ENCODE measurements at places on chromosomes 12 and 14.

- no peak for DNase-seq
Observed at GRCh38 chr14:73136085-73136386, 271 bp upstream of the PSEN1 start.

- no peak for DNase-seq
Observed at GRCh38 chr14:40346275-40346674, 914.0 kb upstream of the FBXO33 start.

GRCh38 chr12:58596381-58596780 lies 323.9 kb downstream of the LRIG3 start:
- DNase-seq, result no peak

GRCh38 chr14:77151918-77152588 lies 10.5 kb upstream of the ZDHHC22 start:
- no peak for DNase-seq

- DNase-seq, result no peak
Observed at GRCh38 chr12:55372521-55372920, 9.7 kb downstream of the OR6C75 start.

- DNase-seq, result no peak
Observed at GRCh38 chr14:68341411-68342212, 451.3 kb downstream of the ZFP36L1 start.

GRCh38 chr14:54489318-54489683 lies 521 bp upstream of the GMFB start:
- no peak for DNase-seq

DNA sequence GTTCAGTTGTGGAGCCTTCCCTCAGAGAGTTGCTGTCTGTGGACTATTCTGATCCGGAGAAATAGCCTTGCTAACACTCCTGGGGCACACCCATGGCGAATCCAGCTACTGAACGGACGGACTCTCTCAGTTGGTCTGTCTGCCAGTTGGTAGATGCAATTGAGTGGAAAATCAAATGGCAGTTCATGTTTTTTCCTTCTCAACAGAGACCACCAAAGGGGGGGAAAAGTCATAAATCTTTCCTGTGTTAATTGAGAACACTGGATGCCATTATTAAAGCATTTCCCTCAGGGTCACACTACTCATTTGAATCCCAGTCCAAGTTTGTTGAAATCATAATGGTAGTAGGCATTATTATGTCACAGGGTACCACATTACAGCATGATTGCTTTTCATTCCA lies 354.3 kb upstream of the FAR2 start:
- no peak for DNase-seq

DNA sequence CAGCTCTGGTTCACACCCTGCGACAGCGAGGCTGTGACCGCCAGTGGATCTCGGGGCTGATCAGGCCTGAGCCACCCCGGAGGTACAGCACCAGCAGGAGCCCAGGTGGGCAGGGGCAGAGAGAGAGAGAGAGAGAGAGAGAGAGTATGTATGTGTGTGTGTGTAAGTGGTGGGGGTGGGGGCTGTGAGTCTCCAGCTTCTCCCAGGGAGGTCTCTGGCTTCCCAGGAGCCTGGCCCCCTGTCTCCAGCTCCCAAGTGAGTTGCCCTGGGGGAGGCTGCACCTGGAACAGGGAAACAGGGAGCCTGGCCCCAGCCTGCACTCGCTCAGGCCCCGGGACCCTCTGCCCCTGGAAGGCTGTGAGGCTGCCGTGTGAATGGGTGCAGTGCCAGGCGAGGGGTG lies 2.0 kb downstream of the C14orf180 start:
- no peak for DNase-seq

DNA sequence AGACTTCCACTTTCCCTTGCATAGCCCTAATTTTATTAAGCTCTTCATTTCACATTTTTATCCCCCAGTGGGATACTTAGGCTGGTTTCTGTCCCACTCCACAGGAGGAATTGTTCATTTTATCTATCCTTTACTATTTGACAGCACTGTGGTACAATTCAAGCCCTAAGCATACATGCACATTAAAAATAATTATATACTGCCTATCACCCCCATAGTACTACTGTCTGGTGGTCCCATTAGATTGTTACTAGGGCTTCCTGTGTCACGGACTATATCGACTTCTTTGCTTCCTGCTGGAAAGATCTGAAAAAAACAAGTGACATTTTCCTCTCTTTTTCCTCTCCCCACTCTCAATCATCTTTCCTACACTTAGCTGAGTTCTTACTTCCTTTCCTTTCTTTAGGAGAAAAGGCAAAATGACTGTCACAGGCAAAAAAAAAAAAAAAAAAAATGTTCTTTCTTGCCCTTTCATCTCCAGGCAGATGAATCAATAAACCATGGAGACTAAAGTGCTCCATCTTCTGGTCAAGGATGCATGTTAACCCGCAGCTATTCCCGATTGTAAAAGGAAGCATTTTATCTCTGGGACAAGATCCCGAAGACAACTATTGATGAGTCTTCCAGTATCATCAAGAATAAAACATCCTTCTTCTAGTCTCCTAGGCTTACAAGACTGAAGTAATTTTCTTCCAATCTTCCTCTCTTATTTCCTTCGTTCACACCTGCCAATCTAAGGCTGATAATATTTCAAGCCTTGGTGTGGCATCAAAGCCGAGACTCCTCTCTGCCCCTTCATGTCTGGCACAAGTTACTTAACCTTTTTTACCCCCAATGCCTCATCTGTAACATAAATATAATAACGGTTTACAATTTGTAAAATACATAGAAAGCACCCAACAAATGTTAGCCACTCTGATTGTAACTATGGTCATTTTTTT lies 94.4 kb upstream of the PLEKHG7 start:
- peak; percentile 63 for DNase-seq

DNA sequence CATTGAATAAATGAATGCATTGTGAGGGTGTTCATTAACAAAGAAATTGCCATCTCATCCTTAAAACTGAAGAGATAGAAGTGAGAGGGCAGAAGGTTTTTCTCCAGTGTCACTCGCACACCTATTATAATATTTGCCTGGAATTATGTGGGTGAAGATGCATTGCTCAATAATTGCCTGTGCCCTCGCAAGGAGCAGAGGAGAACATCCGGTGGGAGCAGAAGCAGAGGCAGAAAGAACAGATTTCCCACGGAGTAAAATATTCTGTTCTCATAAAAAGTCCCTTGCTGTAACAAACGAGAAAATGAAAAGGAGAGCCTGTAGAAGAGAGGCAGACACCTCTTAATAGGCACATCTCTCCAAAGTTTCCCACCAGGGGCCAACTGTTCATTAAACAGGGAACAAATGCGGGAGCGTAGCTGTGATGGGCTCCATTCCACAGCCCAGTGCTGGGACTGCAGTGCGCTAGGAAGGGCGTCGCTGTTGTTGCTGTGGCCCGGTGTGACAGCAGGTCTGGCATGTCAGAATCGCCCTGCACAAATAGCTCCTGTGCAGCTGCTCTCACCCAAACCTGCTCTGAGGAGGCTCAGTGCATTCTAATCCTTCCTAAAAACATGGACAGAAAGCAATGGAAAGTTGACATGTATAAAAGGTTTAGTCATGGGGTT lies 359.8 kb downstream of the APAF1 start:
- no peak for DNase-seq

DNA sequence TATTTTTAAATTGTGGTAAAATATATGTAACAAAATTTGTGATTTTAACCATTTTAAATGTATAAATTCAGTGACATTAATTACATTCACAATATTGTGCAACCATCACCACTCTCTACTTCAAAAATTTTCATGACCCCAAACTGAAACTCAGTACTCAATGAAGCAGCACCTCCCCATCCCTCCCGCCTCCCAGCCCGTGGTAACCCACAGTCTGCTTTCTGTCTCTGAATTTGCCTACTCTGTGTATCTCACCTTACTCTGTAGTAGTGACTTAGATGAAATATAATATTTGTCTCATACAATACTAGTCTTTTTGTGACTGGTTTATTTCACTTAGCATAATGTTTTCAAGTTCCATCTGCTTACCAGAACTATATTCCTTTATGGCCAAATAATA lies 36.2 kb downstream of the EML1 start:
- DNase-seq, result no peak

DNA sequence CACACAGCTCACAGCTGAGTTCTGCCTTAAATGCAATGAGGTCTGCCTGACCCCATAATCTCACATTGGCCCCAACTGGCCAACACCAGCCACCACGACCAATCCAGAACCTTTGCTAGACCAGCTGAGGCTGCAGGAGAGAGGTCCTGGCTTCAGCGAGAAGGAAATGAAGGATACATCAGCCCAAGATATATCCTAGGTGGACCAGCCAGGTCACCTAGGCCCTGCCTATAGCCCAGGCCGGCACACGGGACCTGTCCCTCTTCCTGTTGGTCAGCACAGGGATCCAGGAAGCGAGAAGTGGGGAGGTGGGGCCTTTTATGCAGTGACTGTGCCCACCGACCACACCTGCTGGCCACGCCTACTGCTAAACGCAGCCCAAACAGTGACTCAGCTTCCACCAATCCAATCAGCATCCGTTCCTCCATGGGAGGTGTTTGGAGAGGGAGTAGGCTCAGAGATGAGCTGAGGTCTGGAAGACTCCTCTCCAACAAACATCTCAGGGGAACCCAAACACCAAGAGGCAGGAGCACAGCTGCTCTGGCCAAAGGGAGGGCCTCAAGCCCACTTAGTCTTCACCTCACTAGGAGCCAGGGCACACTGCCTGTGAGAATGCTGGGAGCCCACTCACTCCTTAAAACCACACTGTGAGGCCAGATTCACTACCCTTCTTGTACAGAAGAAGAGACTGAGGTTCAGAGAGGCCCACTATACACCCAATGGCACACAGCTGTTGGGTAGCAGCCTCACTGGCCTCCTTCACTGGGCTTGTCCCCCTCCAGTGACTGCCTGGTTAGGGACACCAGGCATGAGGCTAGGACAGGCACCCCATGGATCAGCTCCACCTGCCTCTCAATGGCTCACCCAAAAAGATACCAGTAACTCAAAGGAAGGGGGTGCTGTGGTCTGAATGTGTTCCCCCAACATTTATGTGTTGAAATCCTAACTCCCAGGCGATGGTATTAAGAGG lies 51.3 kb upstream of the PPP2R5C start:
- no peak for DNase-seq

DNA sequence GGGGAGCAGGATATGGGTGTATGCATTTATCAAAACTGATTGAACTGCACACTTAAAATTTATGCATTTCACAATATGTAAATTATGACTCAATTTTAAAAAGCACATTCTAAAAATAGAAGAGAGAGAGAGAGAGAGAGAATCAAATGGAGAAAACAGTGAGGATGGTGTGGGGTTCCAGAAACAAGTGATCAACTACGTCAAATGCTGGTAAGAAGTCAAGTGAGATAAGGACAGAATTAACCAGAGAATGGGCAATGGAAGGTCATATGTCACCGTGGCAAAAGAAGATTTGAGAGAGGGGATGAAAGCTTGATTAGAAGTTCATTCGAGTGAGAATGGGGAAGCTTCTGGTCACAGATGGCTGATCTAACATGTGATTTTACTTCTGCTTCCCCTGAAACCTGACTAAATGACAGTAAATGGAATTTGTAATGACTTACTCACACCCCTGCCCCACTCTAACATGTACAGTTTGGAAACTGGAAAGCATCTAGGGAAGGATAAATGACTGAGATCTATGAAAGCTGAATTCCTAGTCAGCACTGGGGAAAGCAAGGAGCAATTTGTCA lies 276.5 kb upstream of the AMIGO2 start:
- no peak for DNase-seq

DNA sequence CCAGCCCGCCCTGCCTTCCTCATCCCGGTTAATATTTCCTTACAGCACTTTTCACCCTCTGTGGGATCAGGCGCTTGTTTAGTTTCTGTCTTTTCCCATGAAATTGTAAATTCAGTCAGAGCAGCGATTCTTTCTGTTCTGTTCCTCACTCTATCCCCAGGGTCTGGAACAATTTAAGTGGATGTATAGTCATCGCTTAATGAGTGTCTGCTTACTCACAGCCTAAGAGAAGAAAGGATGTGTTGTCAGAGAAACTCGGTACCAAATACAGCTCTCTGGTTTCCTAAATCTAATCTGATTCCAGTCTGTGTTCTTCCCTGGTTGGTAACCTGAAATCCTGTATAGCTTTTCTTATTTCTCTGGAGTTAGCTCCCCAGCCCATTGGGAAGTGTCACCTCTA lies 44.9 kb downstream of the FOS start:
- no peak for DNase-seq

- DNase-seq, result no peak
Observed at GRCh38 chr12:105400227-105400626, 69.7 kb downstream of the C12orf75 start.

DNA sequence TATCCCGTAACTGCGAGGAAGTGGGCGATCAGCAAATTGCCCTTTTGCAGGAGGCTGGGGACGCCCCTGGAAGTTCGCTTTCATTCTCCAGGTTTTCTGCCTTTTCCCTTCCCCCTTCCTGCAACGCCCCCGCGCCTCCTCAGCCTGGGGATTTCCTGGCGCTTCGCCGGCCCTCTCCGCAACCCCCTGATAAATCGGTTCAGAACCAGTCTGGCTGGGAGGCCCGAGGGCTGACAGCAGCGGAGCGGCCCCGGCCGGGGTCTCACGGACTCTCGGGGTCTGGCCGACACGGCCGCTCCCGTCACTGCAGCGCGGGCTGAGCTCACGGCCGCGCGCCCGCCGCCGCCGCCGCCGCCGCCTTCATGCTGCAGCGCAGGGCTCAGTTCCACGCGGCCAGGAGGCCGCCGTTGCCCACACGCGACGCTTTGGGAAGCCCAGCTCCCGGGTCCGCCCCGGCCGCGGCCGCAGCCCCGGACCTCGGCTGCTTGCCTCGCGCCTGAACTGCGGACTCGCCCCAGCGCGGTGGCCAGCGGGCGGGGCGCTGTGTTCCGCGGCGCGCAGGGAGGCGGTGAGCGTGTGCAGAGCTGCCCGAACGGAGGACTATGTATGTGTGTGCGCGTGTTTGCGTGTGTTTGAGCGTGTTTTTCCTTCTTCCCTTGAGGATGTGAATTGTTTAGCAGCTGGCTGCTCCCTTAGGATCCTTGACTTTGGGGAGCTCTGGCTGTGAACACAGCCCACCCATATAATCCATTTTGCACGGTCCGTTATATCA lies at the start of gene LRFN5:
Gene LRFN5, plus strand, starts transcription at position 345 of the 772 bp plus-strand sequence.
- no peak for DNase-seq

GRCh38 chr12:124053851-124054250 lies 80.8 kb downstream of the ZNF664 start:
- DNase-seq, result peak; percentile 58

- no peak for DNase-seq
Observed at GRCh38 chr12:75184516-75184915, 25.1 kb downstream of the KCNC2 start.

GRCh38 chr14:49367696-49368095 lies 218.5 kb downstream of the RPS29 start:
- DNase-seq, result no peak

DNA sequence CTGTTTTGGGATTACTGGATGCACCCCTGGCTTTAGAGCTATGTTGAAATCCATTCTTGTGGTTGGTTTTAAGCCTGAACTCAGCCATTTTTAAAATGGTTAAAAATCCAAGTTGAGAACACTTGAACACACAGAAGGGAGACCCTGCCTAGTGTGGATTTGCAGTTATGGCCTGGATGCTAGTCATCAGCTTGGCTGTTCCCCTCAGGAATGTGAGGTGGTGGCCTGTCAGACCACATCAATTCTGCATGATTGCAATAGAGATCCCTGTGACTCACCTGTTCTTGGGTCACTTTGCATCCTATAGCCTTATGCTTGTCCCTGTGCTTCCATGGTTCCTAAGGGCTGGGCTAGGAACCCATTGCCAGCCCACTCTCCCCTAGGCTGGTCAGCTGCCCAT lies 454.1 kb downstream of the ATP23 start:
- no peak for DNase-seq

- DNase-seq, result no peak
Observed at GRCh38 chr14:65168840-65169239, 66.5 kb upstream of the MAX start.

Data from brain microvascular endothelial cell (primary cell).